Activated naive CD4-positive, alpha-beta T cell treated with anti-CD3 and anti-CD28 coated beads for 36 hours (primary cell): ENCODE measurements at places on chromosomes 2 and 18. TPM values are rescaled to one million over a fixed set of nuclear protein-coding genes. Genes with fewer than 3 reads are reported as not detected.

The PLCL1 gene
- 3.3 TPM for total RNA-seq

- no peak overlapping the region for H3K27ac ChIP-seq
- DNase-seq: no peak
- H3K4me1 ChIP-seq: no peaks in the 10 kb centered on the region
- peaks cover 14% of the 10 kb centered on the region for H3K27me3 ChIP-seq
Measured at GRCh38 chr2:16775899-16776231, 110.2 kb upstream of the CYRIA start.

DNA sequence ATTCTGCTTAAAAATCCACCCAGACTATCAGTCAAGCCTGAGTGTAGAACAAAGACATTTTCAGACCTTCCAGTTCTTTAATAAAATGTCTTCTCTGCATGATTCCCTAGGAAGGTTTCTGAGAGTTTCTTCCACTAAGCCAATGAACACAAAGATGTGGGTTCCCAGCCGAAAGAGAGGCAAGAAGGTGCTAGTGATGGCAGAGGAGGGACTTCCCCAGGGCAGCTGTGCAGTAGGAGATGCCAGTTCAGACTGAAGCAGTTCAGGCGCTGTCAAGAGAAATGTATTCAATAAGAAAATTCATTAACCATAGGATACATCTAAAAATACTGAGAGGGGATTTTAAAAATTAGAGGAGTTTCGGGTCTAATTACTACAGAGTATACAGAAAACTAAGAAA, 83.3 kb downstream of the RND3 start:
- H3K4me3 ChIP-seq: no peak overlapping the region
- no peaks in the 10 kb centered on the region for H3K36me3 ChIP-seq
- H3K27me3 ChIP-seq: no peaks in the 10 kb centered on the region
- no peaks in the 10 kb centered on the region for H3K4me1 ChIP-seq
- no peak for DNase-seq
- H3K27ac ChIP-seq: no peak overlapping the region

The C2orf66 gene
- not detected for total RNA-seq

The ASB18 gene
- total RNA-seq: not detected

The WBP1 gene
- total RNA-seq: 39.4 TPM

DNA sequence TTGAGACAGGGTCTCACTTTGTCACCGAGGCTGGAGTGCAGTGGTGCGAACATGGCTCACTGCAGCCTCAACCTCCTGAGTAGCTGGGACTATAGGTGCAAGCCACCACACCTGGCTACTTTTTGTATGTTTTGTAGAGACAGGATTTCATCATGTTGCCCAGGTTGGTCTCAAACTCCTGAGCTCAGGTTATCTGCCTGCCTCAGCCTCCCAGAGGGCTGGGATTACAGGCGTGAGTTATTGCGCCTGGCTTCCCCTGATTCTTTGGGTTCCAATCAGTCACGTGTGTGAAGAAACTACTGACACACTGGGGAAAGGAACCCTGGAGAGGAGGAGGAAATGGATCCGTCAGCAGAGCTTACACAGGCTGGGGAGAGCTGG, 22.3 kb upstream of the RAB10 start:
- no peaks in the 10 kb centered on the region for H3K4me1 ChIP-seq
- H3K36me3 ChIP-seq: no peaks in the 10 kb centered on the region
- no peaks in the 10 kb centered on the region for H3K27me3 ChIP-seq
- no peak overlapping the region for H3K4me3 ChIP-seq
- H3K27ac ChIP-seq: no peak overlapping the region

- H3K36me3 ChIP-seq: no peaks in the 10 kb centered on the region
- H3K4me3 ChIP-seq: no peak overlapping the region
- H3K27me3 ChIP-seq: peaks cover 13% of the 10 kb centered on the region
Measured at GRCh38 chr2:175854129-175854528, 147.9 kb downstream of the LNPK start.

- H3K27me3 ChIP-seq: no peaks in the 10 kb centered on the region
- H3K36me3 ChIP-seq: no peaks in the 10 kb centered on the region
- H3K27ac ChIP-seq: no peak overlapping the region
- H3K4me1 ChIP-seq: no peaks in the 10 kb centered on the region
- no peak for DNase-seq
Measured at GRCh38 chr18:4789506-4789905, 334.4 kb upstream of the DLGAP1 start.

GRCh38 chr2:81872006-81872405, 1567.5 kb upstream of the LRRTM1 start:
- H3K4me1 ChIP-seq: no peaks in the 10 kb centered on the region
- no peaks in the 10 kb centered on the region for H3K27me3 ChIP-seq
- H3K36me3 ChIP-seq: no peaks in the 10 kb centered on the region
- no peak for DNase-seq
- no peak overlapping the region for H3K4me3 ChIP-seq
- no peak overlapping the region for H3K27ac ChIP-seq

- no peaks in the 10 kb centered on the region for H3K4me1 ChIP-seq
- no peak overlapping the region for H3K27ac ChIP-seq
- H3K27me3 ChIP-seq: no peaks in the 10 kb centered on the region
- no peak overlapping the region for H3K4me3 ChIP-seq
- DNase-seq: no peak
Measured at GRCh38 chr2:64311948-64312621, 141.9 kb upstream of the LGALSL start.

DNA sequence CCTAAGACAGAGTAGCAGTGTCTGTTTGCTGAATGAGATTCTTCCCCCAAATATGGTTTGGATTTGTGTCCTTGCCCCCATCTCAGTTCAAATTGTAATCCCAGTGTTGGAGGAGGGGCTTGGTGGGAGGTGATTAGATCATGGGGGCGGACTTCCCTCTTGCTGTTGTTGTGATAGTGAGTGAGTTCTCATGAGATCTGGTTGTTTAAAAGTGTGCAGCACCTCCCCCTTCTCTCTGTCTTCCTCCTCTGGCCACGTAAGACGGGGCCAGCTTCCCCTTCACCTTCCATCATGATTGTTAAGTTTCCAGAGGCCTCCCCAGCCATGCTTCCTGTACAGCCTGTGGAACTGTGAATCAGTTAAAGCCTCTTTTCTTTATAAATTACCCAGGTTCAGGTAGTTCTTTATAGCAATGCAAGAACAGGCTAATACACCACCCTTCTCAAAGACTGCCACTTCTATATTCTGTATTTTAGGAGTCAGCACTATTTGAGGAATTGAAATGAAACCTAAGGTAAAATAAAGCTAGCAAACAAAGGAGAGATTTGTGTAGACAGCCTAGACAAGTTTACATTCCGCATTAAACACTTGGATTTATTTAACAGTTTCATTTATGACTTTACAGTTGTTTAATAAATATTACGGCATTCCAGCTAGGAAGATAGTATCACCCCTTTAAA, 21.6 kb downstream of the FBXO36 start:
- no peak overlapping the region for H3K27ac ChIP-seq
- peaks cover 9% of the 10 kb centered on the region for H3K4me1 ChIP-seq
- H3K36me3 ChIP-seq: no peaks in the 10 kb centered on the region
- H3K27me3 ChIP-seq: no peaks in the 10 kb centered on the region
- no peak for DNase-seq

- DNase-seq: no peak
- peaks cover 4% of the 10 kb centered on the region for H3K27me3 ChIP-seq
Measured at GRCh38 chr2:29834036-29834540, 87.3 kb downstream of the ALK start.
